ENCODE measurements at places on chromosomes 5 and 9.

- DNase-seq: no peak
Observed at GRCh38 chr5:110852053-110852452, 113.2 kb downstream of the SLC25A46 start.

DNA sequence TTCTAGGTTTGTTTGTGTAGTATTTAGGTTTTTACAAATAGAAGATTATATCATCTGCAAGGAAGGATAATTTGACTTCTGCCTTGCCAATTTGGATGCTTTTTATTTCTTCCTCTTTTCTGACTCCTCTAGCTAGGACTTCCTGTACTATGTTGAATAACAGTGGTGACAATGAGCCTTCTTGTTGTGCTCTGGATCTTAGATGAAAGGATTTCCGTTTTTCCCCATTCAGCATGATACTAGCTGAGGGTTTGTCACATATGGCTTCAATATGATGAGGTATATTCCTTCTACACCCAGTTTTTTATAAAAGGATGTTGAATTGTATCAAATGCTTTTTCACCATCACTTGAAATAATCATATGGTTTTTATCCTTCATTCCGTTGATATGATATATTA lies 101.4 kb downstream of the FBXO4 start:
- no peak for DNase-seq

DNA sequence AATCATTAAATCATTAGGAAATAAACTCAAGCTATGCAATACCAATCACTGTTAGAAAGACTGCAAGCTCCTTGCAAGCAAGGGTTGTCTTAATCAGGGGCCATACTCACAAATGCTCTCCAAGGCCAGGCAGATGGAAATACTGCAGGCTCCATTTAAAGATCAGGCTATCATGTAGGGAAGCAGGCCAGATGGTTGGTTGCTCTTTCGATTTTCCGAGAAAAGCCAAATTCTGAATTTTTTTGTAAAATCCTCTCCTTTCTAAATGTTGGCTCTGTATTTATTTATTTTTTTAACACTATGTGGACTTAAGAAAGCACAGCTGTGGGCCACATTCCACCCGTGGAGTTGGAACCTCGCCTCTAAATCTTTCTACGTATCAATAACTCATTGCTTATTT lies 127.1 kb downstream of the GLIS3 start:
- DNase-seq: no peak

- no peak for DNase-seq
Observed at GRCh38 chr9:123395276-123395688, 39.3 kb downstream of the CRB2 start.

DNA sequence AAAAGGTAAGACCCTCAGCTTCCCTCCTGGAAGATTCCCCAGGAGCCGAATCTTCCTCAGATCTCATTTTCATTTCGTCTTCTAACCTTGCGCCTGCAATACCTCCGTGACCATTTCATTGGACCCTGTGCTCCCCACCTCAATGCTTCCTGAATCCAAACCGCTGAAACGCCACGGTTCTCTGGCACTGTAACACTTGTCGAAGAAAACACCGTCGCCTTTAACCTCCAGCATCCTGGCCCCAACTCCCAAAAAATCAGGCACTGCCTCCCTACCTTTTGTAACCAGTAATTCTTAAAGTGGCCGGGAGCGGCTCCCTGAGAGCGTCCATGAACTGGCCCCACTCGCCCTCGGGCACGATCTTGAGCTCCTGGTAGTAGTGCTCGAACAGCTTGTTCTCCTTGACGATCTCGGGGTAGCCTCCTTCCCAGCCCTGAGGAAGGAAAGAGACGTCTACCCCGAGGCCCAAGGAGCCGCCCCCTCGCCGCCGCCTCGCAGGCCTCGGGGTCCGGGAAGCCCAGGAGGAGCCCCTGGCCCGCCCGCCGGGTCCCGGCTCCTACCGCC lies 438 bp downstream of the NSUN2 start:
- no peak for DNase-seq

DNA sequence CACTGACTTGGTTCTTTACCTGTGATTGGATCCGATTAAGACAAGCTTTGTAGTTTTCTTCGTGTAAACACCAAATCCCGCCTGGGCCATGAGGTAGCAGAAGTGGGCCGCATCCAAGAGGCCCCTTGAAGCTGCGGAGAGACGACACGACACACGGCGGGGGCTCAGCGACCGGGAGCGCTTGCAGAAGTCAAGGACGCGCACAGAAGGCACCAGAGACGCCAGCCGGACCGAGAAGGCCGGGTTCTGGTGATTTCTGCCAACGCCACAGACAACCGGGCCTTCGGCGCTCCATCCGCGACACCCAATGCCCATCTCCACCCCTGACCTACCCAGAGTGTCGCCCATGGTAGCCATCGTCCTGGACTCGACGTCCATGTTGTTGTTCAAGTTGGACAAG lies 19.8 kb upstream of the INPP5E start:
- no peak for DNase-seq

DNA sequence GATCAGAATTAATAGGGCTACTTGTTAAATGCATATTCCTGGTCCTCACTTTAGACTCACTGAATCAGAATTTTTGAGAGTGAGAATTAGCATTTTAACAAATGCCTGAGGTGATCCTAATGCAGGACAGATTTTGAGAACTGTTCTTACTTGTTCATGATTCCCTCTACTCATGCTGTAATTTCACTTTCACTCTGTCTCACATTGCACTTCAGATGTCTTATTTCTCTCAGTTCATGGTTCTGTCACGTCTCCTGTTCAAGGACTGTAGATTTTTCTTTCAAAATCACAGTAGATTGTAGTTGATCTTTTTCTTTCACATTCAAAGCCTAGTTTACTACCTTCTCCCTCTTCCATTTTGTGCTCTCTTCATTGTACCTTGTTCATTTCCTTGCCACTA lies 54.3 kb downstream of the ADGRV1 start:
- no peak for DNase-seq

GRCh38 chr9:83792746-83793145 lies 24.8 kb downstream of the GKAP1 start:
- no peak for DNase-seq

DNA sequence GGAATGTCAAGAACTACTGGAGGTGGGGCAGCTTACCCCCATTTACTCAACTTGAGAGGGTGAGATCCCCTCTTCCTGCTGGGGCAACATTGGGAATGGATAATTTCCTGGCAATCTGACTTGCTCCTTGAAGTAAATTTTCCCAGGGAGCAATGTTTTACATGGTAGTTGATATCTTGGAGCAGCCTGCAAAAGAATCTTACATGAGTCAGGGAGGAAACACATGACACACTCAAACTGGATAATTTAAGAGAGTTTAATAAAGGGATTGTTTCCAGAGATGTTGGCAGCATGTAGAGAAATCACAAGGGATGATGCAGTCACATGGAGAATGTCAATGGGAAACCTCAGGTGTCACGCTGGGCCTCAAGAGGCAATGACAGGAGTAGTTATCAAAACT lies 212.5 kb downstream of the GAS1 start:
- no peak for DNase-seq

DNA sequence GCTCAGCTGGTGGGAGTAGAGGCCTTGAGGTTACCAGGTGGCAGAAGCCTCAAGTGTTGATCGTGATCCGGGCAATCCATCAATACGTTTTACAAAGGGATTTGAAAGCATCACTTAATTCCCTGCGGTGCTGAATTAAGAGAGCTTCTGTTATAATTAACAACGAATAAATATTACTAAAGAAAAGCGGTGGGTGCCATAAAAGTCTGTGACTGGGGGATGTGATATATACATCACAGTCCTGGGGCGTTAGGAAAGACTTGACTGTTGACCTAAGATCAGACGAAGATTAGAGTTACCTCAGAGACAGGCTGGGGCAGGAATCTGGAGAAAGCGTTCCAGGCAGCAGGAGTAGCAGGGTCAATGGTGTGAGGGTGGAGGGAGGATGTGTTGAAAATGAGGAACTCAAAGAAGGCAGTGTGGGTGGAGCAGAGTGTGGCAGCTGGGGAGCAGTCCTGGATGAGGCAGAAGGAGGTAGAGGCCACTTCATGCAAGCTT lies 6.7 kb upstream of the C5orf63 start:
- DNase-seq: no peak

Data from T-helper 1 cell (primary cell).